IMR-90 (cell line): ENCODE measurements at places on chromosomes 16 and 17.
A peak's percentile ranks its signal among the peaks of the same experiment; 100 is the strongest.

DNA sequence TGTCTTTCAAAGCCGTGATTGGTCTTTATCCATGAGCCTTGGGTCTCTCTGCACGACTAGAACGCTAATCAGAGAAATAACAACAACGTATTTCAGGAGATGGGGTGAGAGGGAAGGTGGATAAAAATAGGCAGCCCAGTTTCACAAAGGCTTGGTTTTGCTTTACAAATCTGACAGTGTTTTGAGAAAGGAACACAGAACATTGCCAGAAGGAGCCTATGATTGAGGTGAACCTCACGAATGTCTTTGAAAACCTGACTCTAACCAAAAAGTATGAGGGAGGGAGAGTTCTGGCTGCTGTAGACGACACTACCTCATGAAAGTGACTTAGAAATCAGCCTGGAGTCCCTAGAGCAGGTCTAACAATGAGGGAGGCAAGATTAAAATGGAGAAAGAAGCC is 38.0 kb upstream of the NOL11 start:
- no peak for DNase-seq

DNA sequence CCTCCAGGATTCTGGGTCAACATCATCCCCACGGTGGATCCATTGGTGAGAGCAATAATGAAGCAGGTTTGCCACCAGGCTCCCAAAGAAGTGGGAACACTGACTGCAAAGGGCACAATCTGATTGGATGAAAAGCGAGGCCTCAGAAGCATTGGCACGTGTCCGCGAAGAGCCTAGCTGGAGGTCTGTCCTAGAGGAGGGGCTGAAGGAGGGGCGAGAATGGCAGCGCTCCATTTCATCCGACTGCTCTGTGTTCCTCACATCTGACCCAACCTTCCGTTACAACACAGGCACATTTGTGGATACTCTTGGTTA is 79.9 kb downstream of the MRC2 start:
- DNase-seq: no peak

- peak; percentile 85 for DNase-seq
Measured at GRCh38 chr17:41864836-41865595, at the start of gene KLHL11. Gene KLHL11 (minus strand): TSS chr17:41865423. CDS start chr17:41865370, 53 bp downstream.

- peak; percentile 70 for DNase-seq
Measured at GRCh38 chr17:7590743-7591142, 849 bp upstream of the SOX15 start.

GRCh38 chr17:296906-297690 is 55.5 kb downstream of the RPH3AL start:
- DNase-seq: no peak

DNA sequence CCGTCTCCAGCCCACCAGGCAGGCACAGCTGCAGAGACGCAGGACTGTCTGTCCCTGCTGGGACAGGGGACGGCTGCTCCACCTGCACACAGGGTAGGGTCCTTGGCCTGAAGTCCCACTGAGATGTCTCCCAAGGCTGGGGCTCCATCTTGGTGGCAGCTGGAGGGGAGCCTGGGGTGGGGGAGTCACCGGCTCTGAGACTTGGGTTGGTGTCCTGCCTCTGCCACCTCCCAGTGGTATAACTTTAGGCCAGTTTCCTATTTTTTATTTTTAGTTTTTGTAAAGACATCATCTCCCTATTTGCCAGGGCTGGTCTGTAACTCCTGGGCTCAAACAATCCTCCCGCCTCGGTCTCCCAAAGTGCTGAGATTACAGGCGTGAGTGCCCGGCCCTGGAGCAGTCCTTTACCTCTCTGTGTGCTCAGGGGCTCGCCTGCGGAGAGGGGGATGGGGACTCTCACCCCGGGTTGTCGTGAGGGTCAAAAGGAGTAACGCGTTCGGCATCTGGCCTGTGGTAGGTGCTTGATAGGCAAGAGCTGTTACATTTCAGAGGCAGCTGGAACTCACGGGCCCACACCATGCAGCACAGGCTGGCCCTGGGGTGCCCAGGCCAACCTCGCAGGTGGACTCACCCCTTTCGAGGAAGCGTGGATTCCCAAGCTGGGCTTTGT is 46.6 kb upstream of the DOC2B start:
- DNase-seq: no peak

DNA sequence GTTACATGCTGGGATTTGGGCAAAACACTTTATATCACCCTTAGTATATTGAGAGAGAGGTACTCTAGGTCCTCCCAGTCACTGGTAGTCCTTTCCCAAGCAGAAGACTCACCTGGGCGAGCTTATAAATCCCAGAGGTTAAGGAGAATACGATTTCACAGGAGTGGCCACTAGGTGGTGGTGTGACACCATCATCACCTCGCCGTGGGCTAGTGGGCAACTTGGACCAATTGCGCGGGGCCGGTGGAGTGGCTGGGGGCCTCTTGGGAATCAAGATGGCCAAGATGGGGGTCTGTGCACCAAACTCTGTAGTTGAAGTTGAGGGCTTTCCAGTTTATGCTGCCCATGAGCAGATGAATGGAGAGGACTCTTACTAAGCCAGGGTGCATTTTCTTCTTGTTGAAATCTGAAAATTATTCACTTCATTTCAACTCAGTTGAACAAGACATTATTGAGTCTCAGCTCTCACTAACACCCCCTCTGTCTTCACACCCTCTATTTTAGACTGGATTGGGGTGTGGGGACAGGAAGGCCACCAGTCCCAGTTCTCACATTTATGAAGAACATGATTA is 38.2 kb upstream of the PIRT start:
- DNase-seq: peak; percentile 17

GRCh38 chr16:72050769-72051464 is 3.4 kb upstream of the HP start:
- peak; percentile 16 for DNase-seq

- no peak for DNase-seq
Measured at GRCh38 chr16:53209877-53210276, 155.1 kb downstream of the CHD9 start.

DNA sequence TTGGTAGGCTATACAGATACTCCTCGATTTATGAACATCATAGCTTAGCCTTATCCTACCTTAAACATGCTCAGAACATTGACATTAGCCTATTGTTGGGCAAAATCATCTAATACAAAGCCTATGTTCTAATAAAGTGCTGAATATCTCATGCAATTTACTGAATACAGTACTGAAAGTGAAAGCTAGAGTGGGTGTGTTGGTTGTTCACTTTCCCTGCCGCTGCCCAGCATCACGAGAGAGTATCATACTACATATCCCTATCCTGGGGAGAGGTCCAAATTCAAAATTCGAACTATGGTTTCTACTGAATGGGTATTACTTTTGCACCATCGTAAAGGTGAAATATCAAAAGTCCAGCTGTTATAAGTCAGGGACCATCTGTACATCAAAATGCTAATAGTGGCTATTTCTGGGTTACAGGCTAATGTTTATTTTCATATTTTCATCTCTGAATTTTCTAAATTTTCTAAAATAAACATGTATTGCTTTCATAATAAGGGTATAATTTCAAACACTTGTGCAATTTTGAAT is 54.5 kb downstream of the NACA2 start:
- DNase-seq: peak; percentile 12

DNA sequence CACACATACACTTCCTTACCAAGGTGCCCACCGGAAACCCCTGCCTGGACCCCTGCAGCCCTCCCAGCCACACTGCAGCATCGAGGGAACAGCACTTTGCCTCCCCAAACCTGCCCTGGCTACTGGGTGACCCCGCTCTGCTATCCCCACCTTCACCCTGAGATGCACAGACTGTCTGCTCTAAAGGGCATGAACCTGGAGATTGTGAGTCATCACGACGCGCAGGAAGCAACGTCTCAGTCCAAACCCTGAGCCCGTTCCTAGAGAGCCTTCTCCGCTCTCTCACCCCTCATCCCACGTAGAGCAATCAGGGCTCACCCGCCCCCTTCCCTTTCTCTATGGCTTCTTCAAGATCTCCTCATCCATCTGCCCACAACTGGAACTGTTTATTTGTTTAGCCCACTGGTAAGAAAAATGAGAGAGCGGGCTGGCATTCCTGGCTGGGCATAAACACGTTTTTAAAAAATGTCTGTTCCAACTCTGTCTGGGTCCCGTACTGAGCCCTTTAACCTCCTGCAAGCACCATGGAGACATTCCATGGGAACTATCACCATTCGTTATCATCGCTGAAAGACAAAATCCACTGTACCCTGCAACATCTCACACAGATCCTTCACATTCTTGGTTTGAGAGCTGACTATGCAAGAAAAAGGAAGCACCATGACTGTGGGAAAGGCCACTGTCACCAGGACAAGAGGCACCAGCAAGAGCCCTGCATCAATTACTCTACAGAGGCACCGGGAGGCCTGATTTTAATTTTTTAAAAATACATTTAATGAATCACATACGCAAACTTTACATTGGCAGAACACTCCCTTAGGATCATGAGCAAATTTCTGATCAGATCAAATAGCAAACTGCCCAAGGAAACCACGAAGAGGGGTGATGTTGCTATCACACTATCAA is 28.2 kb downstream of the ZFHX3 start:
- DNase-seq: peak; percentile 89

DNA sequence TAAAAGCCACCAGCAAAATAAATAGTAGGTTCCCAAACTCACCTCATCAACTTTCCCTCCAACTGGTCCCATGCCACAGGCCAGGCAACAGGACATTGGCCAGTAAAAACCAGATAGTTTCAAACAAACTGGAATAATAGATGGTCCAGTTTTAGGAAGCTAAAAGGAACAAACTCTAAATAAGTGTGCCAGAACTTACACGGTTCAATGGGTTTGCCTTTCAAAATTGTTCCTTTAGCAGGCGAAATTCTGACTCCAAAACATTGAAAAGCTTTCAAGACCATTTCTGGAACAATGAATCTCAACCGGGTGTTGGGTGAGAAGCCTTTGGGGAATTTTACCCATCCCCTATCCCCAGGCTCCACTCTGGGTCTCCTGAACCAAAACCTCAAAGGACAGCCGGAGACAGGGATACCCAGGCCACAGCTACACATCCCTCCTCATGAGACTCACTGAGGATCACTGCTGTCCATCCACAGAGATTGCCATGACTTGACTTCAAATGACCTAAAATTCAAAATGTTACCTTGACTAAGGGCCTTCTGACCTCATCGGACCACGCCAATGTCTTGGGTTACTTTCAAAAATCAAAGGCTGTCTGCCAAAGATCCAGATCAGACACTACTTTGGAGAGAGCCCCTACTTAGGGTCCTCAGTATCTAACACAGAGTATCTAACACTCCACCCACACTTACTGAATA is 13.0 kb downstream of the AXIN2 start:
- no peak for DNase-seq

DNA sequence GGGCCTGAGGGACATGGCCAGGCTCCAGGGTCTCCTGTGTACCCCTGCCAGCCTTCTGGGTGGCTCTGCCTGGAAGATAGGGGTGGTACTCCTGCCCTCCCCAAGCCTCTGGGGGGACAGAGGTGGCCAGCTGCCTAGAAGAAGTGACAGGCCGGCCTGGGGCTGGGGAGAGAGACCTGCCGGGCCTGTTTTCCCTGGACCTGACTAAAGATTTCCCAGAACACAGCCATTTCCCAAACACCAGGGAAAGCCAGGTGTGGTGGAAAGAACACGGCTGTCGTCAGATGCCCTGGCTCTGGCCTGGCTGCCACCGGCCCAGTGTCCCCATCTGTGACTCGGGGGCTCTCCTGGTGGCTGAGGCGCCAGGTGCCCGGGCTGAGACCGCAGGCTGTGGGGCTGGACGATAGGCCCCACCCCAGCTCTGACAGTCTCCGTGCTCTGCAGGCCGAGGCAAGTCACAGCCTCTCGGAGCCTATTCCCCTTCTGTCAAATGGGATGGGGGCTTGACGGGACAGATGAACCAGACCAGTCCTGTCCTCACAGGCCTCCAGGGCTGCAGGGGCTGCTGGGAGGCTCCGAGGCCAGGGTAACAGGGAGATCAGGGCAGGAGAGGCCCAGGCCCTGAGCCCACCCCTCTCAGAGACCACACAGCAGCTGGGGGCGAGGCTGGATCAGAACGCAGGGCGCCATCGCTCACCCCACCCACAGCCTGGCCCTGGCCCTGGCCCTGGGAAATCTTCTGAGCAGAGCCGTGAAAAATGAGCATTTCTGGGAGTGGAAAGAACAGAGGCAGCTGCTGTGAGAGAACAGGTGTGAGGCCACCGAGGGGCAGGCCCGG is 33.1 kb downstream of the CTU2 start:
- DNase-seq: no peak

DNA sequence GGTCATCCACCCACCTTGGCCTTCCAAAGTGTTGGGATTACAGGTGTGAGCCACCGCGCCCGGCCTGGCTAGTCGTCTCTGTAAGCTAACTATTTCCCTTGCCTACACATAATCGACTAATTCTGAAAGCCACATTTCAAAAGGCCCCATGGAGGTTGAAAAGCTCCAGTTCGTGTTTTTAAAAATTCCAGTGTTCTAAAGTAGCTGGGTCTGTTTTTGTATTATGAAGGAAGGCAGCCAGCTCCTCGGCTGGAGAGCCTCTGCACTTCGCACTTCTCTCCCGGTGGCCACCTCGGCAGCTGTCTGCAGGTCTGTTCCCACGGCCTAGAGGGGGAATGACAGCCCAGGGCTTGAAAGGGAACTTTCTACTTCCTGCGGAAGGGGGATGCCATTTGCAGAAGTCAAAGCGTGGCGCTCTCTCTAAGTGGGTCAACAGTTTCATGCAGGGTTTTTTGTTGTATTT is 16.9 kb downstream of the HASPIN start:
- no peak for DNase-seq

DNA sequence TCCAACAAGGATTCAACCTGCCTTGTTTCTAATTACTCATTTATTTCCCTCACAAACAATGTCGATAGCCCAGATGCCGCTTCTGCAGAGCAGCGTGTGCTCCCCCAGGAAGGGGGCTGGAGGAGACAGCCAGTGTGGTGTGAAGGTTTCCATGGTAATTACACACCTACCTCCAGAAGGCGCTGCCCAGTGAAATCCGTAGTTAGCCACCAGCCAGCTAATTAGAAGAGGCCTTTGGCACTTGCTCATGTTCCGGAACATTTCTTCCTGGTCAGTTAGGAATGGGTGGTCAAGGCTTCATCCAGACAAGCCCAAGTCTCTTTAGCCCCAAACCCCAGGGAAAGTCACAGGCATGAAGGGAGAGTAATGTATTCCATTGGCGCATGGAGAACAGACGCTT is 342.5 kb upstream of the C16orf82 start:
- DNase-seq: no peak

DNA sequence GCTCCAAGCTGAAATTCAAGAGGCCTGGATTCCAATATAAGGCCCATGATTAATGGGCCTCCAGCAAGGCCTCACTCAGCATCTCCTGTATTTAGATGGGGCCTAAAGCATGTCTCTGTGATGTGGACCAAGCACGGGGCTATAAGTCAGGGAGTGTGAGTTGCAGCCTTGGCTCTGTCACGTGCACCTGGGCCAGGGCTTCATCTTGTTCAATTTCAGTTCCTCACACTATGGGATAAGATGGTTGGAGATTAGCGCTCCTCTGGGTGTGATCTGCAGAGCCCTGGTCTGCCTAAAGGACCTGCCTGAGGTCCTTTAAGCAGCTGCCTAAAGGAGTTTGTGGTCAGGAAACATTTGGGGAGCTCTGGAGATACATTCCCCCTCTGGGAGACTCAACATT is 25.2 kb downstream of the KLHL36 start:
- no peak for DNase-seq
